Activated CD8-positive, alpha-beta memory T cell treated with anti-CD3 and anti-CD28 coated beads for 4 hours (primary cell): ENCODE measurements at places on chromosomes 12 and 14.

GRCh38 chr14:72986857-72987256 is 40.0 kb downstream of the ZFYVE1 start:
- no peak for DNase-seq

DNA sequence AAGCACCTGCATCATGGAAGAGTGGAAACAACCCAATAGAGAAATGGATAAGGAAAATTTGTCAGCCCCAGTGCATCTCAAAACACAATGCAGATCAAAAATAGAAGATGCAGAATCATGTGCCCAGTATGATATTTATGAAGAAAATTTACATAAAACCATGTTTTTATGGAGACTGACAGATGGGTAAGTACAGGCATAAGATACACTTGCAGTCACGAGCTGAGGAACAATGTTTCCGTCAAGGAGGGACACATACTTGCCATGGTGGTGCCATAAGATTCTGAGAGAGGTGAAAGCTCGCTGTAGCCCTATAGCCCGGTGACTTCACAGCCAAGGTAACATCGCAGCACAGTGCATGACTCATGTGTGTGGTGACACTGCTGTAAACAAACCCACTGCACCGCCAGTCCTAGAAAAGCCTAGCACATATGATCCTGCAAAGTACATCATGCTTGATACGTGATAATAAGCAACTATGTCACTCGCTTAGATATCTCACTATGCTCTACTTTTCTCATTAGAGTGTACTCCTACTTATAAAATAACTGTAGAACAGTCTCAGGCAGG is 112.6 kb downstream of the RIMBP2 start:
- DNase-seq = no peak

- no peak for DNase-seq
Observed at GRCh38 chr12:98002887-98003493, 512.4 kb upstream of the TMPO start.

DNA sequence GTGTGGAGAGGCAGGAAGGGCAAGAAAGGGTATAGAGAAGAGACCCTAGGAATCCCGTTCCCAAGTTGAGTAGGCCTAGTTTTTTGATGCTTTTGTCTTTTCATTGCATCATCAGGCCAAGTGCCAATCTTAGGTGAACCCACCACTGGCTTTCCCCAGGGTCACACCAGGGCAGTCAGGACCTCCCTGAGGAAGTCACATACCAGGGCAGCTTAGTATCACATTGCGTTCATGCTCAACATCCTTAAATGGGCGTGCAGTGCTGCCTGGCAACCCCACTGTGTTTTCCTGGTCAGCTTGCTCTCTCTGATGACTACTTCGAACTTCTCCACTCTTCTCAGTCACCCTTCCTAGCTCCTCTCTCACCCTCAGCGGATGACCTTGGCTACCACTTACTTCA is 9.0 kb downstream of the ASIC1 start:
- no peak for DNase-seq

DNA sequence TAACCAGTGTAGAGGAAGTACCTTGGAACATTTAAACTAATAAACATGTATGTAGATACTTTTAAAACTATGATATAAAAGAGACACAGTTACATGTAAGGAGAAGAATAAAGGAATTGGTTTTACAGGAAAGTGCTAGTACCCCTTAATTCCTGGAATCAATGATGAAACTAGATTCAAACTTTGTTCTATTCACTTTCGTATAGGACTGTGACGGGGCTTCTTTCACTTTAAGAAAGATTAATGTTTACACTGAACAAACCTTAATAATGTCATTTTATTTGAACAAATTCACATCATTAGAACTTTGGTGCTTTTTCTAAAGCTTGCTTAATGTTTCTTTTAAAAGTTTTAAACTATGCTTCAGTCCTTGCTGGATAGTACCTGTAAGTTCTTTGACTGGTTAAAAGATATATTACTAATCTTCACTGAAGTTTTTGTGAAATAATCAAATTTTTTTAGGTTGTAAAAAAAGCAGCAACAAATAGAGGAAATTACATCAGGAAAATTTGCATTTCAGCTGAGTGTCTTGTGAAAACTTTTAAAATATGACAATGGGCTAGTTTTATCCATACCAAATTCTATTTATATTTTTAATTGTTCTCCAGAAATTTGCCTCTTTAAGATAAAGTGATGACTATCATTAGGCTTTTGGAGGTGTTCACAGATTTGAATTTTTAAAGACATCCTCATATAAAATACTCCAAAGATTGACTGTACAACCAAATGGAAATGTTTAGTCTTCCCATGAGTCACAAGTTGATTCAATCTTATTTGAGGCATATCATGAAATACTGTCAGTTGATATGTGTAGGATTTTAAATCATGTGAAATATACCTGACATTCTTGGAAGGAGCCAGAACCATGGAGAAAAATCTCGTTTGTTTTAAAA is 36.2 kb downstream of the PAPOLA start:
- no peak for DNase-seq
